Activated naive CD8-positive, alpha-beta T cell treated with anti-CD3 and anti-CD28 coated beads, Interleukin-2, amount 10 ng/mL, durations not matched to agents 7 days and 5 days (primary cell): ENCODE measurements at places on chromosomes 6 and 20. TPM values are rescaled to one million over a fixed set of nuclear protein-coding genes. Genes with fewer than 3 reads are reported as not detected.

The ARFGEF3 gene
- total RNA-seq = 0.28 TPM

The OOEP gene
- 1.4 TPM for total RNA-seq

The SIRPB2 gene
- total RNA-seq = not detected

The BMP6 gene
- not detected for total RNA-seq

The SLC35D3 gene
- not detected for total RNA-seq

The ADGRF5 gene
- total RNA-seq = not detected

The ADGRF4 gene
- total RNA-seq = not detected

DNA sequence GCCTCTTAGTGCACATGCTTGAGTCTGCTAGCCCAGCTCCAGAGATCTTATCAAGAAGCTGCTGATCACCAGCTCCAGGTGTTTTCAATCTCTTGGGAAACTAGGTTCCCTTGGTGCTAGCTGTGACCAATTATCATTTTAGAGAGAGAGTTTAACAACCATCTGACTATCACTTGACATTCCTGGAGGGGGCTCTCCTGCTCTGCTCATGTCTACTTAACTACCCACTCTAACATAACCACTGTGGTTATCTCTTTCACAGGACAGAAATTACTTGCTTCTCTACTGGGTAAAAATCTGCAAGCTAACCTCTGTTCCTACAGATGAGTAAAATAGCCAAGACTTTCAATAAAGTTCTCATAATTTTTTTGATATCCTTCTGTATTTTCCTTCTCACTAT is 823.4 kb upstream of the GJE1 start:
- no peak for DNase-seq

GRCh38 chr6:163711615-163712565 is 297.4 kb downstream of the QKI start:
- DNase-seq = no peak

GRCh38 chr6:71168233-71168765 is 120.3 kb upstream of the OGFRL1 start:
- DNase-seq = no peak

GRCh38 chr6:110738899-110739365 is 76.3 kb downstream of the CDK19 start:
- DNase-seq = no peak

GRCh38 chr6:140321891-140322290 is 947.4 kb upstream of the CITED2 start:
- DNase-seq = no peak

- DNase-seq = no peak
Measured at GRCh38 chr6:17012421-17013225, 89.2 kb upstream of the STMND1 start.

DNA sequence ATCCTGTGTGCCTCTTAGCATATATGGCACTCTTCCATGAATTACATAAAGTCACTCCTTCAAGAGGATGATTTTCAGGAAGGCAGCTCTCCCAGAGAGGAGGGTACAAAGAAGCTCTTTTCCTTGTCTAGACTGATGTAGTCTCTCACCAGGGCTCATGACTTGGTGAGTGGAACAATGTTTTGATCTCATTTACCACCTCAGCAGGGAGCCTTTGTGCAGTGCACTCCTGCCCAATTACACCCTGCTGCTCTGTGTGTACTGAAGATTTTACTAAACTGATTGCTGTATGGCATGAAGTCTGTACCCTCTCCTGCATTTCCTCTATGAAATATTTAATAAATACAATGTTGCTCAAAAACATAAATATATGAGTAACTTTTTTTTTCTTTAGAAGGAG is 598.3 kb upstream of the HS3ST5 start:
- DNase-seq = no peak

GRCh38 chr6:152637296-152638047 is at the start of gene SYNE1:
Gene SYNE1, minus strand, starts transcription at chr6:152637362. Its CDS starts 9,031 bp downstream, at chr6:152628331.
- DNase-seq = no peak

DNA sequence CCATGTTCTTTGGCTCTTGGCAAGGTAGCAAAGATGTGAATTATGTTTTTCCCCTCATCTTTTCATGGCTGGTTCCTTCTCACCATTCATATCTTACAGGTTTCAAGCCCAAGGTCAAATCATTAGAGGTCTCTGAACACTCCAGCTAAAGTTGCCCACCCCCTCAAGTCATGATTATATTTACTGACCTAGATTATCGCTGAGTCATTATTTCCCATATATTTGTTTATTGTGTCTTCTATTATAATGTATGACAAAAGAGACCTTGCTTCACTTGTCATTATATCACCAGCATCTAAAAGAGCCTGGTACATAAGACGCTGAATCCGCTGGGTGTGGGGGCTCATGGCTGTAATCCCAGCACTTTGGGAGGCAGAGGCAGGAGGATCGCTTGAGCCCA is 12.4 kb downstream of the DSN1 start:
- no peak for DNase-seq

DNA sequence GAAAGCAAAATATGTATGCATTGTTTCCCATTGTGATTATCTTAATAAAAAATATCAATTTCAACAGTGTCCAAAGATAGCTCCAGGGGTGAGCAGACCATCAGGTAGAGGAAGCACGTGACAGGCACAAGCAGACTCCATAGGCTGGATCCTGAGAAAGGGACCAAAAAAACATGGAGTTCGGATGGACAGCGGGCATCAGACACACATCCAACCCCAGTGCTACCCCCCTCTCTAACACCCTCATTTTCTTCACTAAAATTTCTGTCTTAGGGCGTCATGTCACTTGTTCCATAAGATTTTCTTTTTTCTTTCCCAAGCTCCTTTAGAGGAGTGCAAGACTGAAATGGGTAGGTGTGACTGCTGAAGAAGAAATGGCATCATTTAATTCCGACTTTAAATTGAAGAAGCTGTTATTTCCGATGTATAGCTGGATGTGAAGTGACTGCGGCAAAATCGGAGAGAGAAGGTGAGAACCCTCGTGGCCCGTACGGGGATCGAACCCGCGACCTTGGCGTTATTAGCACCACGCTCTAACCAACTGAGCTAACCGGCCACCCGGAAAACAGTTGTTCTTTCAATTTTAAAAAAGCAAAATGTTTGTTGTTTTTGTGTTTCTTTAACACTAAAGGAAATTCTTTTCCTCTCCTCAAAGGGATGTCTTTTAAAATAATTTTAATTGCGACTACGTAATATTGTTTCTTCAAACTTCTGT is 10.3 kb upstream of the PRSS16 start:
- peak; percentile 47 for DNase-seq

DNA sequence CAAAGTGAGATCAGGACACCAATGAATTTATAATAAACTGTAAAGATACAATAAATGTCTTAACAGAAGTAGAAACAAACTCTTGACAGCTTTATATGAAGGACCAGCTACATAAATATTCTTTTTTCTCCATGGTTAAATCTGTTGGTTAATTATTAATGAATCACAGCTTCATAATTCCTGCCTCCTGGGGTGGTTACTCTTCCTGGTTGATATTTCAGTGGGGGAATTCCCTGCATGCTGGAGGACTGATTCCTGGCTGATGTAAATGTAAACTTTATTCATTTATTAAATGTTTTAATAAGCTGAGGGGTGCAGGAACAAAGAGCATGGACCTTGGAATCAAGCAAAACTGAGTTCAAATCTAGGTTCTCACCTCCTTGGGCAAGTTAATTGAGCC is 16.2 kb upstream of the RCAN2 start:
- no peak for DNase-seq

GRCh38 chr20:19658137-19658536 is 99.9 kb upstream of the RIN2 start:
- DNase-seq = no peak

GRCh38 chr6:121582262-121582661 is 146.8 kb downstream of the GJA1 start:
- DNase-seq = no peak

DNA sequence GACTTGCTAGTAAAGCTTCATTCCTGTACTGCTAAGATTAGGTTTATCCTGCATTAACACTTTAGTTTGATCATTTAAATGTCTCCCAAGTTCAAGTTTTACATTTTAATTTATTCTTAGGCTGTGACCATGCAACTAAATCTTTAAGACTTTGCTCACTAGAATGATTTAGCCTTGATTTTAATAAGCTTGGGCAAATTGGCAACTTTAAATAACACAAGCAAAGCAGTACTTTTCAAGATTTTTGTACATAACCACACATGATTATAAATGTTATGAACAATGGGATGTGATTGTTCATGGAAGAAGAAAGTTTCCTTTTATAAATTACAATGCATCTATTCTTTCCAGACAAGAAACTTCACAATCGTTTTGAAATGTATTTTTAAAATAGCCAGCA is 948.0 kb upstream of the EPHA7 start:
- DNase-seq = no peak

- DNase-seq = no peak
Measured at GRCh38 chr6:139800837-139801236, 426.4 kb upstream of the CITED2 start.

- no peak for DNase-seq
Measured at GRCh38 chr6:27053738-27054137, 193.8 kb upstream of the PRSS16 start.

DNA sequence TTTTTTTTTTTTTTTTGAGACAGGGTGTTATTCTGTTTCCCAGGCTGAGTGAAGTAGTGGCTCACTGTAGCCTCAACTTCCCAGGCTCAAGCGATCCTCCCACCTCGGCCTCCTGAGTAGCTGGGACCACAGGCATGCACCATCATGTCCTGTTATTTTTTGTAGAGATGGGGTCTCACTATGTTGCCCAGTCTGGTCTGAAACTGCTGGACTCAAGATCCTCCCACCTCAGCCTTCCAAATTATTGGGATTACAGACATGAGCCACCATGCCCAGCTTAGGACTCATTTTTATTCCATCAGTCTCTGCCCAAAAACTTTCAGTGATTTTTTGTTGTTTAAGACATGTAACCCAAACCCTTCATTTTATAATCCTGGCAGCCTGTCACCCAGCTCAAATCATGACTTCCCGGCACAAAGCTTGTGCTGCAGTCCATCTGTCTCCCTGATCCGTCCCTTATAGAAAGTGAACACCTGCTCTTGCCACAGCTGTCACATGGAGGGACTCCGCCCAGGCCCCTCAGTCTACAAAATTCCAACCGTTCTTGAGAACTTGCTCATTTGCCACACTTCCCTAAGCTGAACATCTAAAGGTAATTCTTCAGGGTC is 183.9 kb upstream of the JARID2 start:
- DNase-seq = no peak

GRCh38 chr20:40144581-40144980 is 544.5 kb downstream of the MAFB start:
- DNase-seq = no peak

DNA sequence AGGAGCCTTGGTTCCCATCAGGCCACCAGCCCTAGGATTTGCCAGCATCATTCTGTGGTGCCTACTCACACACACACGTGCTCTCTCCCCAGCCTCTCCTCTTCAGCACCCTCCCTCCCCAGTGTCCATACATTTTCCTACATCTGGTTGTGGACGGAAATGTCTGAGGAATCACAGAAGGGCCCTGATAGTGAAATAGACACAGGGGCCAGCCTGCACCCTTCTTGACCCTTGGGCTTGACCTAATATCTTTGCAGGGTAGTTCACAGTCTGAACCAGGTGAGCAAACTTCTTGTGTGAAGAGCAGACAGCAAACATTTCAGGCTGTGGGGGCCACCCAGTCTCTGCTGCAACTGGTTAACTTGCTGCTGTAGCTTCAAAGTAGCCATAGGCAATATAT is 108.5 kb upstream of the NXT1 start:
- no peak for DNase-seq

DNA sequence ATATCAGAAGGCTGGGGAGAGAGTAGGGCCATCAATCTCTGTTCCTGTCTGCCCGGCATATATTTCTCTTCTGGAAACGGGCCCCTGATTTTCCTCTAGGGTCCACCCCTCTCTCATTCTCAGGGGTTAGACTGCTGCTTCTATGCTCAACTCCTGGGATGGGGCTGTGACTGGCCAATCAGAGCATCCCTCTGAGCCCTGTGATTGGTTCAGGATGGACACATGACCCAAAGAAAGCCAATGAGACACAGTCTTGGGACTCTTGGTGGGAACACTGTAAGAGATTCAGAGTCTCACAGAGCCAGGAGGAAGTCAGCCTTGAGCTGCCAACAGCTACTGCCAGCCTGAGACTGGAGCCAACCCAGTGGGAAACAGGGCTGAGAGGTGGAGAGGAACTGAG is 31.0 kb upstream of the KCNB1 start:
- no peak for DNase-seq

DNA sequence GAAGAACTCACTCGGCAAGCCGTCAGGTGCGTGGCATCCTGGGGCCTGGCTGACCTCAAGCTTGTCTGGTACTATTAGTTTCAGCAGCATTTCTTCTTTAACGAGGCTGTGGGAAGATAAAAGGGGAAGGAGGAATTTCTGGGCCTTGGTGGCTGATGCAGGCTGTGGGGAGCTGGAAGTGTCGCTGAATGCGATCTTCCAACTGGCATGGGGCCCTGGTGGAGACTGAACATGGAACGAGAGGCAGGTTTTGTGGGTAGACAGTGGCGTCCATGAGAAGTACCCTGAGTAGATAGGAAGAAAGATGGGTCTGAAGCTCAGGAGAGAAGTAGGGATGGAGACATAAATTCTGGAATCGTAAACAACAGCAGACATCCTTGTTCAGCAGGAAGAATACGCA is 23.9 kb downstream of the ERMARD start:
- no peak for DNase-seq

DNA sequence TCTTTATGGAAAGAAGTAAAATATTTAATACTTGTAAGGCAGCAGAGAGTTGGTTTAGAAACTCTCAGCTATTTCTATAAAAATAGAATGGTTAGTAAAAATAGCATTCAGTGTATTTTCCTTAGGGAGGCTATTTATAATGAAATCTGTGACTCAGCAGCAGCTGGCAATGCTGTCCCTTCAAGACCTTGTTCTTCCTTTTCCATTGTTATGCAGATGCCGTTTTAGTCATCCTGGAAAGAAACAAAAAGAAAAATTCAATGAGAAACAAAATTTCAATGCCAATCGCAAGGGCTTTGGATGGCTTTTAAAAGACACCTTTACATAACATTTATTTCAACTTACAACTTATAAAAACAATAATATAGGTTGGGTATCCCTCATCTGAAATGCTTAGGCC is 17.5 kb downstream of the MPC1 start:
- DNase-seq = no peak

- peak; percentile 88 for DNase-seq
Measured at GRCh38 chr6:34237722-34238584, 1.3 kb downstream of the HMGA1 start.

GRCh38 chr6:40695750-40696415 is 108.7 kb upstream of the LRFN2 start:
- DNase-seq = no peak

DNA sequence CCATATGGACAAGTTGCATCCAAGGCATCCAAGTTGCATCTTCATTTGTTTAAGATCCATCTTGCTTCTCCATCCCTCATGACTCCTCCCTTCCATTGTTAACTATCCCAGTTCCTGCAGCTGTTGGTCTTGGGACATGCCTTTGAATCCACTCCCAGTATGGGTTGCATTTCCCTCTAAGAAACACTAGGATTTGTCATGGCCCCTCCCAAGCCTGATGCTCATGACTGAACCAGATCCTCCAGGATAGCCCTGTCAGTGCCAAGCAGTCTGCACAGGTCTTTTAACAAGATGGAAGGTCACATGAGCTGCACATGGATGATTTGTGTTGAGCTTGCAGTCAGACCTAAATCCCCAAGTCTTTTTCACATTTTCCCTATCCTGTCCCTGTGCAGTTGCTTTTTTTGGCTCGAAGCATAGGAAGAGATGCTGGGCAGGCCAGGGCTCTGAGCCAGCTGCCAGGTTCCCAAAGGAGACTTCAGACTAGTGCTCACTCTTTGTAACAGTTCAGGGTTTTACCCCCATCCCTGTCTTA is 4.2 kb downstream of the PPP2R5D start:
- no peak for DNase-seq
